ENCODE measurements at places on chromosomes 3 and 15. TPM values are rescaled to one million over a fixed set of nuclear protein-coding genes. Genes with fewer than 3 reads are reported as not detected.

The ABI3BP gene
- 369 TPM for total RNA-seq

- DNase-seq: no peak
Measured at GRCh38 chr15:62083194-62084154, 16.7 kb downstream of the C2CD4A start.

DNA sequence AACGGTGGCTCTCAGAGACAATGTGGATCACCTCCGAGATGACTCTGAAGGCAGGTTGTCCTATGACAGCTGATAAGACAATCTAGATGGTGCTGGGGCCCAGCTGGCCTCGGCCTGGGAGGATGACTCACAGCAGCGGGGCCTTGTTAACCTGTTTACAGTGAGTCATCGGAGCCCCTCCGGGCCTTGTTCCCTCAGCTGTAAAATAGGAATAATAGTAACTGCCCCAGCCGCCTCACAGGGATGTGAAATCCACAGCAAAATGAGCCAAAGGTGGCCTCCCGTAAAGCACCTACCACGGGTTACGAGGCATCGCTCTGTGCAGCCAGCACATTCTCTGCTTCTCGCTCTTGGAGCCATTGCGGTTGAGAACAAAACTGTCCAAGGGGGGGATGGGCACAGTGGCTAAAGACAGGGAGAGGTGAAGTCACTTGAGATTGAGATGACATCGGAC is 88.6 kb upstream of the RASGRF1 start:
- no peak for DNase-seq

GRCh38 chr3:188546835-188547670 is 393.1 kb downstream of the LPP start:
- DNase-seq: no peak

The DNAH12 gene
- 0.80 TPM for total RNA-seq

DNA sequence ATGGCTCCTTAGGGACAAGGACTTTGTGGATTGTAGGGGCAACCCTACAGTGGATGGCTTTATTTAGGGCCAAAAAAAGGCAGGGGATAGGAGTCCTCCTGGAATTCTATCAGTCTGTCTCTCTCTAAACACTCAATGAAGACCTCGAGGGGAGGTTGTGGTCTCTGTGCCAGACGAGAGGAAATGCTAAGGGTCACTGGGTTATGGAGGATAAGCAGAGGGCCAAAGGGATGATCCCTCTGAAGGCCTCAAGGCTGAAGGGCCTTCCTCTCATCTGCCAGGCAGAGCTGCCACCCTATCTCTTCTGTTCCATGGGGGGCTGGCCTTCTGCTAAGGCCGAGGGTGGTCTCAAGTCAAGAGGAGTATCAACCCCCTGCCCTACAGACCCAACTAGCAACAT is 27.0 kb downstream of the PLXNB1 start:
- no peak for DNase-seq

All from sciatic nerve (tissue), 2 donors.